ENCODE measurements at places on chromosomes 11 and 22. TPM values are rescaled to one million over a fixed set of nuclear protein-coding genes. Genes with fewer than 3 reads are reported as not detected.
A peak's percentile ranks its signal among the peaks of the same experiment; 100 is the strongest.

GRCh38 chr11:118921929-118922744 is 3.6 kb downstream of the BCL9L start:
- peak overlapping the region; percentile 78 for H3K4me3 ChIP-seq
- no peaks in the 10 kb centered on the region for H3K27me3 ChIP-seq
- DNase-seq = no peak
- H3K36me3 ChIP-seq = peaks cover 7% of the 10 kb centered on the region

DNA sequence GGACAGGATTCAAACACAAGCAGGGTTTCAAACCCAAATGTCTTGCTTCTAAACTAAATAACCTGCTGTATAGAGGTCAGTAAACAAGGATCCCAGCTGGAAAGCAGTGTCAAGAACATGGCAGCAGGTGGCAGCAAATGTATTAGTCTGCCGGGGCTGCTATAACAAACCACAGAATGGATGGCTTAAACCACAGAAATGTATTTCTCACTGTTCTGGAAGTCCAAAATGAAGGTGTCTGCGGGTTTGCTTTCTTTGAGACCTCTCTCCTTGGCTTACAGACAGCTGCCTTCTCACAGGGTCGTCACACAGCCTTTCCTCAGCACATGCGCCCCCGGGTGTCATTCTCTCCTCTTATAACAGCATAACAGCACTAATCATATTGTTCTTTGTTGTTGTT is 65.1 kb upstream of the LRRC55 start:
- DNase-seq = peak; percentile 20
- H3K4me1 ChIP-seq = no peaks in the 10 kb centered on the region
- no peak overlapping the region for H3K27ac ChIP-seq
- H3K4me3 ChIP-seq = no peak overlapping the region

The CARNS1 gene
- 2.3 TPM for total RNA-seq

DNA sequence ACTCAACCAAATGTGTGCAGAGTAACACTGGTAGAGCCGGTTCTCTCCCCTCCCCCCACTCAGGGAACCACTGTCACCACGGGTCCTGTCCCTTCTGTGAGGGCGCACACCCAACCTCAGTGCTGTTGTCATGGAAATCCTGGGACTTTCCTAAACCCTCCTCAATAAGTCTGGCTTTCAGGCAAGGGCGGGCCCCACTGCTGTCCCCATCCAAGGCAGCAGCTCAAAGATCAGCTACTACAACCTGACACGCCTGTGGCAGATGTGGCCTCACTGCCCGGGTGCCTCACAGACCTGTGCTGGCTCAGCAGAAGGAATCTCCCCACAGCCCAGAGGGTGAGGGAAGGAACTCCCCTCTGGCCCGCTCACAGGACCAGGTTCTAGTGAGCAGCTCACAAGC is 2.2 kb downstream of the PRODH start:
- H3K4me3 ChIP-seq = no peak overlapping the region
- no peaks in the 10 kb centered on the region for H3K36me3 ChIP-seq

The HMOX1 gene
- total RNA-seq = 2.7 TPM

DNA sequence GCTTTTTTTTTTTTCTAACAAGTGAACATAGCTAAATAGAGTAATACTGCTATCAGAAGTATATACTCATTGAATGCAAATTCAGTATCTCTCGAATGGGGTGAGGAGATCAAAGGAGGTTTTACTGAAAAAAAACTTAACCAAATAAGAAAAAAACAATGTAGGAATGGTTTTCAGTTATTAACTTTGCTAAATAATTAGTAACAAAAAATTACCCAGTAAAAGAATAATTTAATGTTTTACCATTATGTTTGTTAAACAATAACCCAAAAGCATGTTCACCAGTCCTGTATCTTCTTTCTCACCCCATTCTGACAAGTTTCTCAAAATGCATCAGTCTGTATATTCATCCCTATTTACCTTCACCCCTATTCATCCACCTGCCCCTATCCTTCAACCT is 22.6 kb upstream of the CTSC start:
- no peaks in the 10 kb centered on the region for H3K27me3 ChIP-seq
- DNase-seq = no peak
- no peak overlapping the region for H3K27ac ChIP-seq

- no peak overlapping the region for H3K27ac ChIP-seq
- peaks cover 5% of the 10 kb centered on the region for H3K4me1 ChIP-seq
- peaks cover 3% of the 10 kb centered on the region for H3K27me3 ChIP-seq
- no peak for DNase-seq
Observed at GRCh38 chr11:130076778-130077481, 7.2 kb downstream of the APLP2 start.

DNA sequence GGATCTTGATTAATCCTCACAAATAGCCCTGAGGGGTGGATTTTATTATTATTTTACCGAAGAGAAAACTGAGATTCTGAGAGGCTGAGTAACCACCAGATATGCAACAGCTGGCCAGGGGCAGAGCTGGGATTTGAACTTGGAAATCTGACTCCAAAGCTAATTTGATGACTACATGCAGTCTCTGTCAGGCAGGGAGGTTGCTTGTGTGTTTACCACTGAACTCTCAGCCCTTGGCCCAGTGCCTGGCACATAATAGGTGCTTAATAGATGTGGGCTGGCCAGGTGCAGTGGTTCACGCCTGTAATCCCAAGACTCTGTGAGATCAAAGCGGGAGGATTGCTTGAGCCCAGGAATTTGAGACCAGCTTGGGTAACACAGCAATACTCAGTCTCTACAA is 121.7 kb upstream of the CRYBB3 start:
- peaks cover 54% of the 10 kb centered on the region for H3K4me1 ChIP-seq
- H3K36me3 ChIP-seq = no peaks in the 10 kb centered on the region
- no peak overlapping the region for H3K4me3 ChIP-seq
- H3K27me3 ChIP-seq = no peaks in the 10 kb centered on the region
- no peak overlapping the region for H3K27ac ChIP-seq
- DNase-seq = no peak

DNA sequence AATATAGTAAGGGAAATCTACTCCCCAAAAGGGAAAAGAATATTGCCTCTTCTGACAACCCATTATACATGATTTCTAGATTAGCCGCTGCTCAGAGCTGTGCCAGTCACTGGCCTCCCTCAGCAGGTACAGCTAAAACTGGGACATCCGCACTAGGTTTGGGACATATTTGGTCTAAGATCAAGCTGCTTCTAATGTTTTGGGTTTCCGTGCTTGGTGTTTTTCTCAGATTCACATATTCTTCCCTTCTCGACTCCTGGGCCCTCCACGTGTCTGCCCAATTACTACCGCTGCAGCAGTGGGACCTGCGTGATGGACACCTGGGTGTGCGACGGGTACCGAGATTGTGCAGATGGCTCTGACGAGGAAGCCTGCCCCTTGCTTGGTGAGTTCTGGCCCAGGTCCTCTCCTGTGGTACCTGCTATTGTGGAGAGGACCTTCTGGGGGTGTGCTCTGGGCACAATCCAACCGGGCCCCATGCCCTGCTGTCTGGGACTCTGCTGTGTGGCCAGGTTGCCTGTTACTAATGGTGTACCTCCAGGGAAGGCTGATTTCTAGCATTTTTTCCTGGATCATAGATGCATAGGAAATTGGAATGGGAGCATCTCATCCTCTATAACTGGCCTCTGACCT is 138.1 kb upstream of the SORL1-AS1 start:
- H3K27me3 ChIP-seq = no peaks in the 10 kb centered on the region
- H3K27ac ChIP-seq = peak overlapping the region; percentile 52
- DNase-seq = no peak
- peaks cover 60% of the 10 kb centered on the region for H3K36me3 ChIP-seq
- no peak overlapping the region for H3K4me3 ChIP-seq

The RFPL2 gene
- total RNA-seq = 0.53 TPM
